ENCODE measurements at places on chromosomes 16 and 17.
A peak's percentile ranks its signal among the peaks of the same experiment; 100 is the strongest.

- DNase-seq, result no peak
Measured at GRCh38 chr17:5644065-5644464, 59.8 kb upstream of the NLRP1 start.

GRCh38 chr16:75578212-75578611 lies 12.0 kb downstream of the GABARAPL2 start:
- no peak for DNase-seq

GRCh38 chr16:81440888-81441761 lies 3.5 kb upstream of the CMIP start:
- DNase-seq, result no peak

DNA sequence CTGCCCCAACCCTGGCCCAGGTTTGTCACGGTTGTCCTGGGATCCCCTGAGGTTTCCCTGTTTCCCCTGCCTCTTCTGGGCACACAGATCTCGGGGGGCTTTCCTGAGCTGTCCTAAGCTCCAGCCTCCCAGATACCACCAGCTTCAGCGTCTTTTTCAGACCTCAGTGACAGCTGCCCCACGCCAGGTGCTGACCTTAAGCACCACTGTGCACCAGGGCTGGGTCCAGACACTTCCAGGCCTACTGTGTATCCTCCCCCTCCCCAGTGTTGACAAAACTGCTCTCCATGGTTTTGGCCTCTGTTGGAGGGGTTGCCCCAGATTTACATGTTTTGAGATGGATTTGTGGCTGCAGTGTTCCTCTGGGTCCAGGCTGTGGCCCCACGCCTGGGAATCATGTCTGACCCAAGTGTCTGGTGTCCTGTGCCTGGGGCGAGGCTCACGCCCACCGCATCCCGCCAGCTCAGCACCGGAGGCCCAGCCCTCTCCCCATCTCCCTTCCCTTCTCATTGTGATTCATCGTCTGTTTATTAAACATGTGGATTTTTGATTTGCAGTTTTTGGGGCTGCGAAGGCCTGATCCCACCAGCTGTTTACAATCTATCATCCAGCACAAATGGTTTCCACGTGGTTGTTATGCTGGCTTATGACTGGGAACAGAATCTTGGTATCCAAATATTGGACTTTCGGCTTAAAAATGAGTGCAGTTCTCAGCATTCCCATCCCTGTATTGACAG lies 82.1 kb downstream of the METRNL start:
- peak; percentile 79 for DNase-seq

DNA sequence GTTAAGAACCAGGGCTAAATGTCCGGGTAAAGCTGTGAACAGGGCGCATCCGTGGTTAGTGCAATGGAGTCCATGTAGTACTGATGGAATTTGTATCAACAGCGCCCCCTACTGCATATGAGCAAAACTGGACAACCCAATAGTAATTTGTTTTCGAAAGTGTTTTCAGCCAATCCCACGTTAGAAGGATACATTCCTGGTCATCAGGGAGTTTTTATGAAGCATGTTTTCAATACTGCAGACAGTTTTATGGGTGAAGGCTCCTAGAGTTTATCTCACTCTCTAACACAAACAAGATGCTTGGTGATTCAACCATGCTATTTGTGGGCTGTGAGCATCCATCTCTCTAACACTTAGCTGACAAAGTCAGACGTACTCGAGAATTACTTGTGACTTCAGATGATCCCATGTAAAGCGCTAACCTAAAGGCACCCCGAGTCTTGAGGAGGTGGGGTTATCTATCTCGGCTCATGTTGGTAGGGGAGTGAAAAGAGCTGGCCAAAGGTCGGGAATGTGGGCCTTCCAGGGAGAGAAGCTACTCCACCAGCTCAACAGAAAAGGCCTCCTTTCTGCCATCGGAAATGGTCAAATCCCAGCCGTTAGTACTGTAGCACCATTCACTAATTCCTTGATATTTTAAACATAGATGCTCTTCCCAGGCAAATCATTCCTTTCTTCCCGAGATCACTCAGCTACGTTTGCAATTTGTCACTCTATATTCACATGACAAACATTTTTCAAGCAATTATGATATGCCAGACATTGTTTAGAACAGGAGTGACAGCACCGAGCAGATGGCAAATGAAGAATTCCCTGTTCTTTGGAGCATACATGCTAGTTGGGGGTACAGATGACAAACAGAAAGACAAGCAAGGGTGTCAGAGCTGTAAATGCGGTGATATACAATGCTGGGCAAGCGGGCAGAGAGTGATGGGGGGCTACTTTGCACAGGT lies 46.9 kb upstream of the HNF1B start:
- peak; percentile 76 for DNase-seq

DNA sequence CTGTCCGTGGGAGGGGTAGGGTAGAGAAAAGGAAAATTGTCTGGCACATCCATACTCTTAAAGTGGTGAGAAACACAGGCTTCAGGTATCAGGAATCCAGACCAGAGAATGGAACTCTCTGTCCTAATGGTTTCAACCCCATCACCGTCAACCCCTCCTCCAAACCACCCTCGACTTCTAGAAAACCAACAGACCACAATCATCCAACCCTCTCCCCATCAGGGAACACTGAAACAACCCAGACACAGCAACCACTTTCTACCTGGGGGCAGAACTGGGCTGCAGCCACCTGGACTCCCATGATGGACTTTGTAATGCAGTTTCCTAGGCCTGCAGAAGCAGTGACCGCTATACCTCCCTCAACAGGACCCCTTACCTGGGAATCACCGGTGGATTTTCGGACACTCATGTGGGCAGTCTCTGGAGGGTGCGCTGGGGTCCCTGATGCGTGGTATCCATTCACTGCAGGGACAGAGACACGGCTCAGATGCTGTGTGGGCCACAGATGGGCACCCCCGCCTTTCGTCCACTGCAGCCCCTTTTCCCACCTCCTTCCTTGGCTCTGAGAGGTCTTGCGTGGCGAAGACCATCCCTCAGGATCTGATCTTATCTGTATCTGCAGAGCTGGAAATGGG lies 64.3 kb upstream of the RCVRN start:
- DNase-seq, result no peak

All from EH (cell line).